ENCODE measurements at places on chromosomes 1 and 21.
A peak's percentile ranks its signal among the peaks of the same experiment; 100 is the strongest.

GRCh38 chr21:33510826-33511225 lies 19.3 kb upstream of the DNAJC28 start:
- peak; percentile 2 for DNase-seq

GRCh38 chr1:156104065-156104810 lies 10.3 kb upstream of the LMNA start:
- peak; percentile 33 for DNase-seq

- no peak for DNase-seq
These were observed 3.9 kb downstream of the ADIPOR1 start for GRCh38 chr1:202954057-202954745.

DNA sequence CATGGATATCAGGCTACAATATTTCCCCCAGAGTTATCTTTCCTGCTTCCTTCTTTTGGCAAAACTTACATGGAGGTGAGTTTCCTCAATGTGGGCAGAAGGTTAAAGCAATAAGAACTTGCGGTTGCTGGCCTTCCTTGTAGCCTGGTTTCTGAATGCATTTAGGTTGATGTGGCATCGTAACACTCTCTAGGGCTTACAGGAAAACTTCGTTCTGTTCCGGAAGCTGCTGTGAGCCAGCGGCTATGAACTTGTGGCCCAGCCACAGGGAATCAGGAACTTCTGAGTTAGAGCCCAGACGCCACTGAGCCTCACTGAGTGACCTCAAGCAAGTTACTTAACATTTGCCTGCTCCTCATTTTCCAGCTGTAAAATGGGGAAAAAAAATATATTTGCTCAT lies 623.4 kb upstream of the ADAMTS5 start:
- no peak for DNase-seq

GRCh38 chr21:45255381-45256020 lies 32.2 kb downstream of the POFUT2 start:
- no peak for DNase-seq

DNA sequence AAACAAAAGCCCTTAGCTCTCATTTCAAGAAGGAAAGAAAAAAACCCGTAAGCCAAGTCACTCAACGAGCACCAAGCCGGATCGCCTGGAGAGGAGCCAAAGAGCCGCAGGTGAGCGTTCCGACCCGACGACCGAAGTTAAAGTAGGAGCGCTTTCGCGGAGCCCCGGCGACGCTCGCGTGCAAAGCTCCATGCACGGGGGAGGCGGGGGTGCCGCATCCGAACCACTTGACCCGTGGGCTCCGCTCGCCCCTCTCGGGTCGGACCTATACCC lies 382 bp downstream of the GPBP1L1 start:
- no peak for DNase-seq

DNA sequence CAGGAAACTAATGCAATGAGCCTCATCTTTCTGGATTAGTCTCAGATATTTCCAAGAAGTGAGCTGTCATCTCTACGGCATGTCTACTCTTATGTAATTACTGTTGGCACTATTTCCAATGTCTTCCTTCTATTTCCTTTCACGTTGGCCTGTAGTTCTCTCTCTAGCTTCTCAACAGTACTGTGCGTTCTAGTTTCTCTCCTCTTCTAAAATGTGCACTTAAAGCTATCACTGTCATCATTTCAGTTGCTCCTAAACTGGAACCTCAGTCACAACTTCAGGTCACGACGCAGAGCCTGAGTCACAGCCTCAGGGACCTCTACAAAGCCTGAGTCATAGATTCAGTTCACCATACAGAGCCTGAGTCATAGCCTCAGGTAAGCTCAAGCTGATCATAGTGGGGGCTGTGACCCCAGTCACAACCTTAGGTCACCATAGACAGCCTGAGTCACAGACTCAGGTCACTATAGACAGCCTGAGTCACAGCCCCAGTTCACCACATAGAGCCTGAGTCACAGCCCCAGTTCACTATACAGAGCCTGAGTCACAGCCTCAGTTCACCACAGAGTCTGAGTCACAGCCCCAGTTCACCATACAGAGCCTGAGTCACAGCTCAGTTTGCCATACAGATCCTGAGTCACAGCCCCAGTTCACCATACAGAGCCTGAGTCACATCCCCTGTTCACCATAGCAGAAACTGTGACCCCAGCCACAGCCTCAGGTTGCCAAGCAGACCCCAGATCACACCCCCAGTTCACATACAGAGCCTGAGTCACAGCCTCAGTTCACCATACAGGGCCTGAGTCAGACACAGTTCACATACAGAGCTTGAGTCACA lies 13.0 kb downstream of the WNT9A start:
- DNase-seq, result no peak

DNA sequence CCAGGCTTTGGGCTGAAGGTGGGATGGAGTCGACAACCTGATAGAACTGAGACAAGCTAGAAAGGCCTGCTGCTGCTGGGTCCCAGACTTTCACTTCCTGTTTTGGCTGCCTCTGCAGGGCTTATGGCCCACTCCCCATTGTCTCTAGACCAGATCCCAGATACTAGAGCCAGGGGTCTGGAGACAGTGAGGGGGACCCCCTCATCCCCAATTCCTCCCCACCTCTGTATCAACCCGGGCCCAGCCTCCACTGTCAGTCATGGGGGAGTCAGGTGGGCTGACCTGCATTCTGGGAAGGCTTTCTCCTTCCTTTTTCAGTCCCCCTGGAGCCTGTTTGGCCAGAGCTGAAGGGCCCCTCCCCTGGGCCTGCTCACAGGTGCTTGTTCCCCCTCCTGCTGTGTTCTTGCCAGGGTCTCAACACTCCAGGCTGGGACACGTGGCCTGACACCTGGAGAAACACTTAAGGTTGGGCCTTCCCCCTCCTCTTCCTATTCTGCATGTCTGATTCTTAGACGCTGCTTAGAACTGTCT lies 18.0 kb upstream of the ETV3L start:
- DNase-seq, result no peak

- no peak for DNase-seq
These were observed 36.7 kb downstream of the AJAP1 start for GRCh38 chr1:4690951-4691675.

DNA sequence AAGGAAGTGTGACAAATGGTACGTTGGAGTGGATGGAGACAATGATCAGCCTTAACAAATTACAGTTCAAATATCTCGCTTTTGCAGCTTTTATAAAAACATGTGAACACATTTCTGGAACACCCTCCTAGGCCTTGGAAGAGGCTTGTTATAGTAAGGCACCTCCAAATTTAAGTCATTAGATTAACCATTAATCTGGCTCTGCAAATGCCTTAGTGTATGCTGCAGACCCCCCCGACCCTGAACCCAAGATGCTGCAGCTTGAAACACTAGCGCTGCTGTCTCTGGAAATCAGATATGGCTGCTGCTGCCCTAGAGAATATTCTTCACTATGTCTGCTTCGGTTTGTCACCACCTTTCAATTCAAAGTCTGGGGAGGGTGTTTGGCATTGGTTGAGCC lies 196.4 kb downstream of the MIS18A start:
- DNase-seq, result no peak

DNA sequence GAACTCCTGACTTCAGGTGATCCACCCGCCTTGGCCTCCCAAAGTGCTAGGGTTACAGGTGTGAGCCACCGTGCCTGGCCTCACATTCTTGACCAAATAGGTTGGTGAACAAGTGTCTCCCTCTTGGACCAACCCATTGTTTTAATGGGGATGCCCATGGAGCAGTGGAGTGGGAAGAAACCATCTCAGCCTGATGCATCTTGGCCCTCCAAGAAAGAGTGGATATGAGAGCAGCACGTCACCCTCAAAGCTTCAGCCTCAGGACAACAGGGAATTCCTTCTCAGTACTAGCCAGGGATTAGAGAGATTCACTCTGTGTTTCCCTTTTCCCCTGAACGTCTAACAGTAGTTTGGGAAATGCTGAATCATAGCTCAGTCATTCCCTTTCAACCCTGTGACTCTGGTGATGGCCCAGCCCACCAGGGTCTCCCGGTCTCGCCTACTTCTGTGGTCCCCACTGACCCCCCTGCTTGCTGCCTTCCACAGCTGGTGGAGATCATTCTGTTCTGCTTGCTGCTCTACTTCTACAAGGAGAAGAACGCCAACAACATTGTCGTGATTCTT lies 37.4 kb downstream of the NIPAL3 start:
- no peak for DNase-seq

- no peak for DNase-seq
These were observed 5.7 kb upstream of the IFFO2 start for GRCh38 chr1:18962121-18962721.

DNA sequence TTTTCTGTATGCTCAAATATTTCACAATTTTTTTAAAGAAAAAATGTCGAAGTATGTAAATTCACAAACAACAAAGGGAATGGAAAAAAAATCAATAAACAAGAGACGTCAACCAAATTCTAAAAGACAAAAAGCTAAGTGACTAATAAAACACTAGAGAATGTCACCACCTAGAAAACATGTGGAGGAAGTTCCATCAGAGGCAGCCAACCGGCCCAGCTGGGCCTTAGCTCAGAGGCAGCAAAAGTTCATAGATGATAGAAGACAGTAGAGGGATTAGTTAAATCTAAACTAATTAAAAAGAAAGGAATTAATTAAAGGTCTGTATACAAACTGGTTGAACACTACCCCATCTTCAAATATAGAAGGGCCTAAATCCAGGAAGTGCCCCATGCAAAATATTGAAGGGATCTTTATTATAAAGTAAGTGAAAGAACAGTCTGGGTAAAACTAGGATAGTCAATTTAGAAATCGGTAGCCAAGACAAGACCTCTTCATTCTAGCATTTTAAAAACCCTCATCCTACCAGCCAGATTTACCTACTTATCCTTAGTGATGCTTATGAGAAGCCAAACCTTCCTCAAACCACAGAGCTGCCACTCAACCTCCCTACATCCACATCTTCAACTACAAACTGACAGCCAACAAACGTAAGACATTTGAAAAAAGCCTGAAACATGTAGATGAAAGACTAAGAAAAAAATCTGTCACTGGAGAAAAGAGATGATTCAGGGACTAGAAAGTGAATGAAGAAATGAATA lies 23.7 kb downstream of the MRPL39 start:
- DNase-seq, result no peak

GRCh38 chr1:86218859-86219258 lies 62.3 kb upstream of the COL24A1 start:
- DNase-seq, result no peak

- no peak for DNase-seq
These were observed 20.1 kb downstream of the DYRK3 start for GRCh38 chr1:206655471-206655882.

DNA sequence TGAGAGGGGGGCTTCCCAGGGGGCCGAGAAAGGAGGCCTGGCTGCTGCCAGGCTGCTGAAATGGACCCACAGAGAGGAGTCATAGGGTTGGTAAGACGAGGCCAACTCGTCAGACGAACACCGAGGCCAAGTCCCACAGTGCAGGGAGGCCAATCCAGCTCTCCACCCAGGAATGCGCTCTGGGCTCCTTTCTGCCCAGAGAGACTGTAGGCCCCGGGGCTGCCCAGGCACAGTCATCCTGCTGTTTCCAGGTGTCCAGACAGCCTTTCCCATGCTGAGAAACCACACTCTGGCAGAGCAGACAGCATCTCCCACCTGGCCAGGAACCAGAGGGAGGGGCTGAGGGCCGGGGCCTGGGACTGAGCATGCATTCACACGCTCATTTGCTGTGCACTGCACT lies 26.7 kb upstream of the RSPO1 start:
- DNase-seq, result no peak

DNA sequence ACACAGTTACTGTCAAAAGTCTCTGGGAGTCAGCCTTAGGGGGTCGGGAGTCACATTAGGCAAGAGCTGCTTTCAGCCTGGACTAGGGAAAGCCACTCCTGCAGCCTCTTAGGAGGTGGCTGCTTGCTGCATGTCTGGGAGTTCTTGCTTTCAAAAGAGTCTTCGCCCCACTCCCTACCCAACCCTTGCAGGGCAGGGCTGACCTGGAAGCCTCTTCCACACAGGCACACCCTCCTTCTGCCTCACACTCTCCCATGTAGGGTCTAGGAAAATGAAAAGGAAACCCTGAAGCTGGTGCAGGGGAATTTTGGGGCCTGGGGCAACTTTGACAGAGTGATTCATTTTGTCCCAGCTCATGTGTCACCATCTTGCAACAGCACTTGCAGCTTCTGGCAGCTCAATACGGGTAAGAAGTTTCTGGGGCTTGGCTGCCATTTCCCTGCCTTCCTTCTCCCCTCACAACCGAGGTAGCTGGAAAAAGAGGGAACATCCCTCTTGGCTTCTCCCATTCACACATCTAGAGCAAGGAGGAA lies 37.3 kb downstream of the KCND3 start:
- DNase-seq, result no peak

GRCh38 chr1:61182480-61182879 lies 100.1 kb downstream of the NFIA start:
- no peak for DNase-seq

DNA sequence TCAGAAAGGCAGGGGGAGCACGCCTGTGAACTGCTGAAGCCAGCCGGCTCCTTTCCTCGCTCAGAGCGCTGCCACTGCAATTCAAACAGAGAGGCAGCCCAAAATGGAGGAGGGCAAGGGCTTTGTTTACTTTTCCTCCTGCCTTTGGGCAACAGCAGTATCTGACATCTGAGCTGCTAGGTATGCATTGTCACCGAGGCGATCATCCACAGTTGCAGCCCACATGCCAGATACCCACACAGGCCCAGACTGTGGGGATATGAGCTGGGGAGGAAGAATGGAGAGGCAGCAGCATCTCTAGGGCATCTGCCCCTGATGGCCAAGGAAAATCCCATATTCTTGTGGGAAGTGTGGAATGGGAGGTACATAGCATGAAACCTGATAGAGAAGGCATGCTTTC lies 357.1 kb downstream of the BARHL2 start:
- no peak for DNase-seq

GRCh38 chr1:93753791-93754763 lies 72.4 kb upstream of the BCAR3 start:
- DNase-seq, result no peak
